ENCODE measurements at places on chromosomes 7 and 10.

DNA sequence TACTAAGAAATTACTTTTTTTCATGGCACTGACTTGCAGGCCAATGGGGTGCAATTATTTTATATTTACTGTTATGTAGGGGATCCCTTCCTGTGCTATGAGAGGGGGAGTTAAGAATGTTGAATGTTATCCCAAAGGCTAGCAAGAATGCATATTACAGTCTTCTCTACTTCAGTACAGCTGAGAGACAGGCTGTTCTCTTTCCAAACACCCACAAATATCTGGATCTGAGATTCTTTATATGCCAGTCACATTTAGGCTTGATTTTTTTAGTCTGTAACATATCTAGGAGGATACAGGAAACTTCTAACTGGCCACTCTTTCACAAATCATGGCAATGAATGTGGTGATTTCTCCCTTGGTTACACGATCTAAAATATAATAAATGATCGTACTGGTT is 266.4 kb upstream of the FZD8 start:
- DNase-seq: no peak

DNA sequence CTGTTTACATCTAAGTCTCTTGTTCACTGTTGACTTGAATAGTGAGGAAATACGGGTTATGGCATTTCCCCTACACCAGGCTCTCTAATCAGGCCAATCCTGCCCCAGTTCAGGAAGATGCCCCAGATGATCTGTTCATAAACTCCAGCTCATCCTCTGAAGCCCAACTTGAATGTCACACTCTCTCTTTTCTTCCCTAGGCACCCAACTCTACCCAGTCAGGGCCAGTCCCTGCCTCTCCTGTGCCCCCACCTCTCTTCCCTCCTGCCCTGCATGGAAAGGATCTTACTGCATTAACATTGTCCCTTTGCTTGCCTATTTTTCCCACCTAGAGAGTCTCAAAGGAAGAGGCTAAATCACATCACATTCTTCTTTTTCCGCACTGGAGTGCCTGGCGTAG is 10.6 kb upstream of the TRPV6 start:
- no peak for DNase-seq

- DNase-seq: no peak
Measured at GRCh38 chr10:129126982-129127381, 340.1 kb upstream of the MGMT start.

DNA sequence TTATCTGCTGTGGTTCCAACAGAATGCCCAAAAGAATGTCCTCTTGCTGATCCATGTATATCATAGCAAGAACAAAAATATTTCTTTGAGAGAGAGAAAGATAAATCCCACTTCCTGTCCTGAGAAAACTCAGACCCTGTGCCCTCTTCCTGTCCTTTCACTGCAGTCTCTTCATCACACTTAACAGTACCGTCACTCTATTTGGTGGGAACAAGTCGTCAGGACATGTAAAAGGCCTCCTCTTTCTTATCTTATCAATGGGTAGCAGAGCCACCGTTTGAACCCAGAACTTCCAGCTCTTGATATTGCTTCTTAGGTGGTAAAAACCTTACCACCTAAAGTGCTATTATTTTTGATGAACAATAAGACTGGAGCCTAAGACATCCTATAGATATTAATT is 43.9 kb downstream of the CHRM2 start:
- no peak for DNase-seq

DNA sequence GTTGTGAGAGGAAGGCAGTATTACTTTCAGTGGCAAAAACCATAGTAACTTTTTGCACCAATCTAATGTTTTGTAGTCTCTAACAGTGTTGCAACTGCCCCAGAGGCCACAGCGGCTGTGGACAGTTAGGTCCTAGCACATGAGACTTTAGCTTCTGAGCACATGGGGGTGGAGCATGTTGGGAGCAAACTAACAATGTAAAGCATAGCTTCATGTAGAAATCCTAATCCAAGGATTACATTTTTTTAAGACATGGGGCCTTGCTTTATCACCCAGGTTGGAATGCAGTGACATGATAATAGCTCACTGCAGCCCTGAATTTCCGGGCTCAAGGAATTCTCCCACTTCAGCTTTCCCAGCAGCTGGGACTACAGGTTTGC is 49.0 kb downstream of the LAMB1 start:
- DNase-seq: no peak

DNA sequence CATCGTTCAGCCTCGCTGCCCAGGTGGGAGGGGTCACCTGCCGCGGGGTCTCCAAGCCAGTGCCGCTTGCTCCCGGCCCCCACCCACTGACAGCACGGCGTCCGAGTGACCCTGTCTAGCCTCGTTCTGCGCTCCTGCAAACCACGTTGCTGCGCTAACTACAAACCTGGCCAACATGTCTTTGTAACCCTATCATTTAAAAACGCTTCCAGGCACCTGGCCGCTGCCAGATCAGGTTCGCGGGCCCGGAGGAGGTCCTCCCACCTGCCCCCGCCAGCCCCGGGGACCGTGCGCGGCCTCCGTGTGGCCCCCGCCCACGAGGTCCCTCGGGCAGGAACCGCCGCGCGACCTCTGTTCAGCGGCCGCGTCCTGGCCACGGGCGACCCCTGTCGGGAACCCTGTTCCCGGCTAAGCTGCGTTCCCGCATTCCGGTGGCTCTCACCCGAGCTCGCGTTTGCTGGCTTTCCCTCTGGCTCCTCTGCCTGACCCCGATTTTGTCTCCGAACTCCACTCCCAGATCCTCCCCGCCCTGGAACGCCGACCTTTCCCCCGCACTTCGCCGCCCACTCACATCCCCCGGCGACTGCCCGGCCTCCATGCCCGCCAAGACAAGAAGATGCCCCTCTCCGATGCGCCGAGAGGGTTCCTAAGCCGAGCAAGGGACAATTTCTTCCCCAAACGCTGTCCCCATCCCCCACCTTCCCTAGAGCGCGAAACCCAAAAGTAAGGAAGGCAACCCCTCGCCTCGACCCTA is 2.4 kb downstream of the SFMBT2 start:
- no peak for DNase-seq

GRCh38 chr7:24730018-24730369 is 27.3 kb downstream of the GSDME start:
- DNase-seq: no peak

DNA sequence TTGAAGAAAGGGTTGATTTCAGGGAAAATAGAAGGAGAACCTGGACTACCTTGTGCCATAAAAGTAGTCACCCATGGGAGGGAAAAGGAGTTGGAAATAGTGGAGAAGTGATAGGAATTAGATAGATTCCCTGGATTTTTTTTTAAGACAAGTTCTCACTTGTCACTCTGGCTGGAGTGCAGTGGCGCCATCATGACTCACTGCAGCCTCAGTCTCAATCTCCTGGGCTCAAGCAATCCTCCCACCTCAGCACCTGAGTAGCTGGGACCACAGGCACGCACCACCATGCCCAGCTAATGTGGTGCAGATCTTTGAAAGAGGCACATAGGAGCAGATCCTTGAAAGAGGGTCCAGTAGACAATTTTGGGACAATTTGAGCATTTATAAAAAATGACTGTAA is 9.5 kb upstream of the BLNK start:
- no peak for DNase-seq

GRCh38 chr7:30466266-30466665 is 12.3 kb downstream of the NOD1 start:
- no peak for DNase-seq

DNA sequence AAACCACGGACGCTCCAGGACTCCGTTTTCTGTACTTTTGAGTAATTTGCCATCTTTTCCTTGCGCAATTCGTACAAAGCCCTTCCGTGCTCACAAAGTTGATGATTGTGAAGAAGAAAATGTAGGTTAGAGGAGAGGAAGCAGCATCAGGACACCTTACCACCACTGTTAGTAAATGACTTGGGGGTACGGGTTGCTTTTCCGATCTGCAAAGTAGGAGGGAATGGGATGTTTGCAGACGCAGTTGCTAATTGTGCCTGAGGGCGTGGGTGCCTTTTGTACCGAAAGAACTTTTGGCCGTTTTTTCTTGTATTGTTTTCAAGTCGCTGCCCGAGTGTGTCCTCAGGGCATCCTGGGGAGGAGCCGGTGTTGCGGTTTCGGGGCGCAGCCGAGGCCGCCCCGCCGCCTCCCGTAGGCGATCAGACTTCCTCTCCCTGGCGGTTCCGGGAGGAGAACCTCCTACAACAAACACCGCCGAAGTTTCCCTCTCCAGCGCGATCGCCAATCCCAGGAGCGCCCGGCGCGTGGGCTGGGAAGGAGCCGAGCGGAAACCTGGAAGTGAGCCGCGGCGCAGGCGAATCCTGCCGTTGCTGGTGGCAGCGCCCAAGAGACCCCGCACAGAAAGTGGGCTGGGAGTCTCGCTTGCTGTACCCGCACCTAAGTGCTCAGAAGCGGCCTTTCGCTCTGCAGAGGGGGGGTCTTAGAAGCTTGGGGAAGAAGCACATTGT is 1.0 kb downstream of the PRR15 start:
- DNase-seq: no peak

DNA sequence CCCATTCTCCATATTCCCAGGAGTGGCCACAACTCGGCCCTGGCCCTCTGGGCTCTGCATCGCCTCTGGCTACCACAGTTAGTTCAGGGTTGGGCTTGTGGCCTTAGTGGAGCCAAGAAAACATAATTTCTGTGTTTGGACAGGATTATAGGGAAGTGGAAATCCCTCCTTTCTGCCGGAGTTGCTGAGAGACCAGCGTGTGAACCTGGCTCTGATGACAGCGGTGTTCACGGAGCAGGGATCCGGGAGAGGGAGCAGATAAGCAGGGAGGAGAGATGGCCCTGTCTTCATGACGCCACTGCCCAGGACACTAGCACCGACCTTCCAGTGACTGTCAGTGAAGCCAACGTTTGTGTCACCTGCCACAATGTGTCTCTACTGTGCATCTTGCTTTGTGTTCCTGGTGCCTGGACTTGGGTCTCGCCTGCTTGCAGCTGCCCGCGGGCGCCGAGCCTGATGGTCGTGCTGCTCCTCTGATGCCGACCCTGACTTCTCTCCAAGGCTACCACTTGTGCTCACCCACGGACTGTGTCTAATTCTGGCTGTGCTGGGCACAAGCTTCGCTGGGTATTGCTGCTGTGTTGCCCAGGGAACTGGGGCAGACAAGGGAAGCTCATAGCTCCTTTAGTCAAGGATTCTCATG is 67.0 kb upstream of the VIPR2 start:
- no peak for DNase-seq

DNA sequence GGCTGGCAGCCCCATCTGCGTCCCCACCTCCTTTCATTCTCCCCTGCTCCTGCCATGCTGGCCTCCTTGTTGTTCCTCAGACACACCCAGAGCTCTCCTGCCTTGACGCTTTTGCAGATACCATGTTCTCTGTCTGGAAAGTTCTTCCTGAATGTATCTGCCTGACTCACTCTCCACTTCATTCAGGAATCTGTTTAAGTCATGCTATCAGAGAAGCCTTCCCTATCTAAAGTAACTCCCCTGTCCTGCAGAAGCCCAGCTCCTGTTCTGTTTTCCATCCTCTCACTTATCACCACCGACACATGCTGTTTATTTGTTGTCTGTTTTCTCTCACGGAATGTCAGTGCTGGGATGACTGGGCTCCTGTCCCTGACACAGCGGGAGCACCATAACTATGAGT is 82.0 kb downstream of the AFAP1L2 start:
- no peak for DNase-seq

GRCh38 chr10:517872-518475 is 171.5 kb downstream of the DIP2C start:
- DNase-seq: no peak

DNA sequence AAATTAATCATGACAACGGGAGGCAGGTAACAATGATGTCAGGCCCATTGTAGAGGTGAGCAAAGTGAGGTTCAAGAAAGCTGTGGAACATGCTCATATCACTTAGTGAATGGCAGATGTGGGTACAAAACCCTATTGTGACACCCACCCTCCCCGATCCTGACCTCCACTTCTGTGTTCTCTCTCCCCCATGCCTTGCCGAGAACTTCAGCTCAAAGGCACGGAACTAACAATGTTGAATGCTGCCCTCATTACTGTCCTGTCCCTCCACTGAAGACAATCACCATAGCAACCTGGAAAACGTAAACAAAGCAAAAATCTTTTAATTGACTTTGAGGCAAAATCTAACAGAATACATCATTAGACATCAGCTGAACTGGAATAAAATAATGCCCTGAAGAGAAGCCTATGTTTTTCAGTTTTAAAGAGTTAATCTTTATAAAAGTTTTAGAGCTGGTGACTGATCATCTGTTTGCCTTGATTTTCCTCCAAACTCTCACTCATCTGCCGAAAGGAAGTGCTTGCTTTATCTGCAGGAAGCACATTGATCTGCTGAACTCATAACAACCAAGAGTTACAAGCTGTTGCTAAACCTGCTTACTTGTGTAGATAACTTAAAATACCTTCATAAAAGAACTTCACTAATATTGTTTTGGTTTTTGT is 133.6 kb downstream of the CUBN start:
- DNase-seq: no peak

- no peak for DNase-seq
Measured at GRCh38 chr7:127380479-127380878, 12.0 kb downstream of the ZNF800 start.

GRCh38 chr10:1488970-1489548 is 248.3 kb downstream of the ADARB2 start:
- DNase-seq: no peak

DNA sequence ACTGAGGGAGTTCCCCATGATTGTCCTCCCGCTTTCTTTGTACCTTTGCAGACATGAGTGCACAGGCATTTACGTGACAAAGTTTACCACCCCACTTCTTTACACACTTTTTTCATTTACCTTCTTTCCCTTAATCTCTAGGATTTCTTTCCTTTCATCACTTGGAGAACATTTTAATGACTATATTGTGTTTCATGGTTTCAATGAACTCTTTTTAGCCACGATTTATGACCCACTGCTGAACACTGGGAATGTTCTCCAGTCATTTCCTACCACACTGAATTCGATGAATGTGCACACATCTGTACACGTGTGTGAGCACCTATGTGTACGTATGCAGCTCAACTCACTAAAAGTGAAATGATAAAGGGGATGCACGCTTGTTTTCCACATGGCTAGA is 371.7 kb upstream of the IGFBP3 start:
- DNase-seq: no peak

- no peak for DNase-seq
Measured at GRCh38 chr10:8229153-8229552, 174.7 kb downstream of the GATA3 start.

DNA sequence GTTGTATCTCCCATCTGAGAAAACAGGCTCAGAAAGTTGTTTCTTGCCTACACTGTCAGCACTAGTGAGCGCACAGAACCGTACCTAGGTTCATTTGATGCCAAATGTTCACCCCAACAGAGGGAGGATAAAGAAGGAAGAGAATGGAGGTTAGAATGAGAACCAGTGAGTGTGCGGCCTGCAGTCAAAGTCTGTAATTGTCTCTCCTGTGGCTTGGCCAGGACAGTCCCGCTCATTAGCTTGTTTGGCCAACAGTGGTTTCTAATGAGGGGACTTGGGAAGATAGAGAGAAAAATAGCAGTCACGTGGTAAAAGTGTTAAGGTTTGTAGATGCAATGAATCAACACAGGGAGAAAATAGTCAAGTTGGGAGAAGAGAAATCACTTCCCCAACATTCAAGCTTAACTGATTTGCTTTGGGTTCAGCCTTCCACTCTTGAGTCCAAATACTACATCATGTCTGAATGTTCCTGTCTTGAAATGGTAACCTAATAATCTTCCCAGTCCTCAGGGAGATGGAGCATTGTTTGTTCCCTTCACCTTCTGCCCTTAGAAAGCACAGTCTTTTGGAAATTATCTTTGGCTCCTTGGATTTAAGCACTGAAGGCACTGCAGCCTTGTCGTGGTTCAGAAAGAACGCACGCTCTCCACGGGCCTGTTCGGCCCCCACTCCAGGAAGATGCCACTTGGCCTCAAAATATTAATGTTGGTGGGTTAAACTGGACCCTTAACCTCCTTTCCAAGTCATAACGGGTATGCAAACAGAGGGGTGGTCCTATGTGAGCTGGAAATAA is 360.4 kb upstream of the ZNF32 start:
- no peak for DNase-seq

All from stimulated activated CD4-positive, alpha-beta T cell treated with anti-CD3 and anti-CD28 coated beads, Interleukin-4, amount 100 ng/mL, for 48 hours (primary cell).